ENCODE measurements at places on chromosomes 16 and 17.

GRCh38 chr17:80800481-80801391, 190.9 kb upstream of the CHMP6 start:
- DNase-seq, result no peak

- DNase-seq, result no peak
Measured at GRCh38 chr17:78765821-78766220, 16.3 kb downstream of the CYTH1 start.

DNA sequence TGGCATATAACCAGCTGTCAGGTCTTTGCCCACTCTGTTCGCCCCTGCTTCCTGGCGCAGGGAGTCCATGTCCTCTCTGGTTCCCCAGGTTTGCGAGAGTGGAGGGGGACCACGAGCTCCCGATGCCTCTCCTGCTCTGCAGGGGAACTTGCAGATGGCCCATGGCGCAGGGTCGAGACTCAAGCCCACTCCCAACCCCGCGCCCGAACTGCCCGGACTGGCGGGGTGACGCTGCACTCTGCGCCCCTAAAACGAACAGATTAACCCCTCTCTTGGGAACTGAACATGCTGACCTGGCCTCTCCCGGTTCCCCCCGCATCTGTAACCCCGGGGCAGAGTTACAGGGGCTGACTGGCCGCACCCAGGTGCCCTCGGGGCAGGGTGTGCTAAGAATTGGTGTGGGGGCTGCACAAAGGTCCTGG, 681 bp upstream of the PLA2G15 start:
- no peak for DNase-seq

GRCh38 chr17:68080411-68081150, 45.0 kb downstream of the KPNA2 start:
- DNase-seq, result no peak

GRCh38 chr17:40536295-40537171, 28.7 kb downstream of the CCR7 start:
- DNase-seq, result no peak

DNA sequence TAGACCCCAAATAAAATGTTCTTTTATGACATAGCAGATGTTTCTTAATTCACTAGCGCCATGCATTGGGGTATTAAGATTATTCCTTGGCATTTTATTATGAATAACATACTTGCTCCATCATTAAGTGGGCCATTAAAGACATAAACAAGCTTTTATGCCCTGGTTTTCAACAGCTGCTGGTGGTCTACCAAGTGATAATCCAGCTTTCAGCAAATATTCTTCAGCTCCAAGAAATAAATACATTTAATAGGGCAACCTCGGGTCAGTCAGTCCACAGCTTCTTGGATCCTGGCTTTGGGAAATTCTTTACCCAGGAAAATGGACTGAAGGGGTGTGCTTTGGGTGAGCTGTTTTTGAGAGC, 217.3 kb upstream of the IRX3 start:
- DNase-seq, result no peak

GRCh38 chr16:89190150-89190958, 10.0 kb downstream of the SLC22A31 start:
- no peak for DNase-seq

DNA sequence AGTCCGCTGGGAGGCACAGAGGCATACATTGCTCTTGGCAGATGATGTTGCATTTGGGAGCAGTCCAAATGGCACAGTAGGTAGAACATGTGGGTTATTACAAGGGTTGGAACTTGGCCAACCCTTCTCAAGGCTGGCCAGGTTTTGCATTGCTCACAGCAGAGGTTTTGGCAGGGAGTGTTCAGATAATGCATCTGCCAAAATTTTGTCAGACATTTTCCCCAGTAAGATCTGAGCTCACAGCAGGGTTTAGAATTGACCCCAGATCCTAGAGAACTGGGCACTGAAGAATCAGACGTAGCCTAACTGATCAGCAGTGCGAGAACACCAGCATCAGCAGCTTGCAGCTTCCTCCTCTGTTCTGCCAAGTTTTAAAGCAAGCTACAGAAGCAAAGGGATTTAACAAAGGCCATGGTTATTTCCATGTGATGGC, 468.8 kb upstream of the KIF2B start:
- DNase-seq, result no peak

DNA sequence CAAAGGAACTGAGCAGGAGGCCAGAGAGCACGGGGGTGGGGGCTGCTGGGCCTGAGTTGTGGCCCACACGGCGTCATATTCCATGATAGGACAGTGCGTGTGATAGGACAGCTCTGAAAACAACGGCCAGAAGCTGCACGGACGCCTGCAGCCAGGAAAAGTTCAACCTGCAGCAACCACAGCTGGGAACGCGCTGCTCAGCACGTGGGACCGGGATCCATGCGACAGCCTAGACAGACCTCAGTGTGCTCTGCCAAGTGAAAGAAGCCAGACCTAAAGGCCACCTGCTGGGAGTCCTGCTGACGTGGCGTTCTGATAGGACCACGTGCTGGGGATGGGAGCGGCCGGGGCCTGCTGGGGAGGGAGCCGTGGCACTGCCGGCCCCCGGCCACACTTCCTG, 21.6 kb downstream of the CTU2 start:
- no peak for DNase-seq

- no peak for DNase-seq
Measured at GRCh38 chr17:17503566-17504130, 7.5 kb upstream of the RASD1 start.

- no peak for DNase-seq
Measured at GRCh38 chr17:49437696-49438435, 23.2 kb upstream of the PHB1 start.

DNA sequence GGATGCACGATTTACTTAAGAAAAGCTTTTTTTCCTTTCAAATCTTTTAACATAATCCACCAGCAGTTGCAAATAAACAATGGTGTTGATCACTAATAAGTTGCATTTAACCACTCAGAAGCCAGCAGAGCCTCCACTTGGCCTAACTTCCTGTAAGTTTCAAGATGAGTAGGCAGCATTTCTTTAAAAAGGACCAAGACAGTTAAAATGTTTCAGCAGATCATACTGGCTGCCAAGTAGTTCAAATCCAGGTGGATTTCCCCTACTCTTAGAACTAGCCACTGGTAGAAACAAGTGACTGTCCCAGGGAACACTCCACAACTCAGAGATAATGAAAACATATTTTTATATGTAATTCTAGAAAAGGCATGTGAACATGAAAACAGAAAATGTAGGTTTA, 17.0 kb upstream of the RFFL start:
- no peak for DNase-seq

DNA sequence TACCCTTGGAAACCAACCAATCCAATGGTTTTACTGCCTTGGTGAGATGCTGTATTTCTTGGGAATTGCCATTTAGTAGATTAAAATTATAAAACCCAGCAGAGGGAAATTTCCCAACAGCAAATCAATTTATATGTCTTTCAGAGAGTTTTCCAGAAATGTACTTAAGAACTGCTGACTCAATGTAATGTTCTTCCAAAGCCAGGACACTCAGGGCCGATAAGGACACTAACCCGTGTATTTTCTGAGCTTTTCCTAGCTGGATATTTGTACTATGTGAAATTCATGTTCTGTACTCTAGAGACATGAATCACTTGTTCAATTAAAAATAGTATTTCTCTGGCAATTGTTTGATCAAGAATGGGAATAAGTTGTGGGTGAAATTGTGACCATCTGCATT, 121.4 kb downstream of the KCNJ2 start:
- no peak for DNase-seq

DNA sequence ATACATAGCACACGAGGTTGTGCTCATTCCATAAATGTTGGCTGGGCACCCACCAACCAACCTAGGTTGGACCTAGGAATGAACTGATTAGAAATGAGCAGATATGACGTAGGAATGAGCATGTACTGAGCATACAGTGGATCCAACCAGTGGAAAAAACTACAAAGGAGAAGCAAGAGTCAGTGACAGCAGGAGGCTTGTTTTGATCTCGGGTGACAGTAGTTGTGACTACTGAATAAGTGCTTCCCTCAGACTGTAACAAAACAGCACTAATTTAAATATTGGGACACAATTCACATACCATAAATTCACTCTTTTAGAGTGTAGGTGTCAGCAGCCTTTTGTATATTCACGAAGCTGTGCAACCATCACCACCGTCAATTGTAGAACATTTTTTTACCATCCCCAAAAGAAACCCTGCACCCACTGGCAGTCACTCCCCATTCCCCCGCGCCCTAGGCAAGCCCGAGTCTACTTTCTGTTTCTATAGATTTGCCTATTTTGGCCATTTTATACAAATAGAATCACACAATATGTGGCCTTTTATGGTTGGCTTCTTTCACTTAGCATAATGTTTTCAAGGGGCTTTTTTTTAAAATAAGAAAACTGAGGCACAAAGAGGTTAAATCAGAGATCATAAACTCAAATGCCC, 7.0 kb downstream of the VAC14 start:
- DNase-seq, result no peak

GRCh38 chr16:1336619-1337018, 3.2 kb downstream of the BAIAP3 start:
- no peak for DNase-seq

DNA sequence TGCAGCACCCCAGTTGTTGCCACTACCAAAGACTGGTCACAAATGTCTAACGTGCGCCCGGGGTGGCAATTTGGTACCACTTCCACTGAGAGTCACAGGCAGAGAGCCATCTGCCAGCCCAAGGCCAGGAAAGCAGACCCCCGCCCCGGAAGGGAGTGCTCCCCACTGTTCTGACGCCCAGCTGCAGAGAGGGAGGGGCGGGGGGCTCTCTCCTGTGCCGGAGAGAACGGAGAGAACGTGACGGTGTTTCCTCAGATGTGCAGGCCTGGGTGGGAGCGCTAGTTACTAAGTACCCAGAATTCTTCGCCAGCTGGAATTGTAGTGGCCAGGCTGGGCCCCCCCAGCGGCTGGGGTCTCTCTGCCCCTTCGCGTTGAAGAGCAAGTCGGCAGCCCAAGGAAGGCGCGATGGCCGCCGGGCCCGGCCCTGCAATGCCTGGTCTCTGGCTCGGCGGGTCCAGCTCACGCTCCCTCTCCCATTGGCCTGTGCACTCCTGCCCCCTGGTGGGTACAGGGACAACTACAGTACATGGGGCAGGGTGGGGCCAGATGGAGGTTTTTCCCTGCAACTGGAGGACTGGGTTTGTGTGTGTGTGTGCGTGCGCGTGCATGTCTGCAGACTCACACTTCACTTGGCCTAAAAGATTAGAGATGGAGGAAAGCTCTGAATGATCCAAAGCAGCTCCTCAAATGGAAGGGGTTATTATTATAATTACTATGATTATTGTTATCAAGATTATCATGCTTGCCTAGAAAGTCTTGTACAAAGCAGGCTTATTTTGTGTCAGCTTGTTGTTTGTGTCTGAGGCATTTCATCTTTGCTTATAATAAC, 107.1 kb downstream of the AMFR start:
- peak; percentile 86 for DNase-seq

- DNase-seq, result peak; percentile 80
Measured at GRCh38 chr17:1627982-1628855, at the start of gene SLC43A2. TSS of gene SLC43A2 (minus strand) at chr17:1628834. CDS start at chr17:1627874, 960 bp downstream.

GRCh38 chr17:29359777-29360176, 30.4 kb upstream of the TAOK1 start:
- no peak for DNase-seq

DNA sequence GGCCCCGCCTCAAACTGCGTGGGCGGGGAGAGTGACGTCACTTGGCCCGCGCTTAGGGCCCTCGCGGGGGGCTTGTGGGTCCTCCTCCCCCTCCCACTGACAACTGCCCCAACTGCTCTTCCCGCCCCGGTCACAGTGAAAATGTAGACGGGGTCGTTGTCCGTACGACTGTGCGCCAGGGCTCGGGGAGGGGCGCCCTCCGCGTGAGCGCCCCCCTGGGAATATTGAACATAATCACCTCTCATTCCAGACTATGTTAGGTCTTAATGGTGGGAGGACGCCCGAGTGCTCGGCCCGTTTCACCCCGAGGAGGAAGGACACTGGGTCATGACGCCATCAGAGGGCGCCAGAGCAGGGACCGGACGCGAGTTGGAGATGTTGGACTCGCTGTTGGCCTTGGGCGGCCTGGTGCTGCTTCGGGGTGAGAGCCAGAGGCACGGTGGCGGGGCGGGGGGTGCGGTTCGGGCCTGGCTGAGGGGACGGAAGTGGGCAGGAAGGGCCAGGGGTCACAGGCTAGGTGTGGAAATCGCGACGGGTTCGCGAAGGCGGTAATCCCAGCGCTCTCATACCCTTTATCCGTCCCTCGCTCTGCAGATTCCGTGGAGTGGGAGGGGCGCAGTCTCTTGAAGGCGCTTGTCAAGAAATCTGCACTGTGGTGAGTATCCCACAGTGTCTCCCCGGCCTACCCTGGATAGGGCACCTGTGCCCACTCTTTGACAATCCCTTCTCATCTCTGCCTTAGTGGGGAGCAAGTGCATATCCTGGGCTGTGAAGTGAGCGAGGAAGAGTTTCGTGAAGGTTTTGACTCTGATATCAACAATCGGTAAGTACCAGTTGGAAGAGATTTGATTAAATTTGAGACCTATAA, at the start of gene ELP5:
TSS of gene ELP5 (plus strand) at position 40 of the 868 bp plus-strand sequence. CDS start at position 376, 336 bp downstream.
- DNase-seq, result peak; percentile 96

DNA sequence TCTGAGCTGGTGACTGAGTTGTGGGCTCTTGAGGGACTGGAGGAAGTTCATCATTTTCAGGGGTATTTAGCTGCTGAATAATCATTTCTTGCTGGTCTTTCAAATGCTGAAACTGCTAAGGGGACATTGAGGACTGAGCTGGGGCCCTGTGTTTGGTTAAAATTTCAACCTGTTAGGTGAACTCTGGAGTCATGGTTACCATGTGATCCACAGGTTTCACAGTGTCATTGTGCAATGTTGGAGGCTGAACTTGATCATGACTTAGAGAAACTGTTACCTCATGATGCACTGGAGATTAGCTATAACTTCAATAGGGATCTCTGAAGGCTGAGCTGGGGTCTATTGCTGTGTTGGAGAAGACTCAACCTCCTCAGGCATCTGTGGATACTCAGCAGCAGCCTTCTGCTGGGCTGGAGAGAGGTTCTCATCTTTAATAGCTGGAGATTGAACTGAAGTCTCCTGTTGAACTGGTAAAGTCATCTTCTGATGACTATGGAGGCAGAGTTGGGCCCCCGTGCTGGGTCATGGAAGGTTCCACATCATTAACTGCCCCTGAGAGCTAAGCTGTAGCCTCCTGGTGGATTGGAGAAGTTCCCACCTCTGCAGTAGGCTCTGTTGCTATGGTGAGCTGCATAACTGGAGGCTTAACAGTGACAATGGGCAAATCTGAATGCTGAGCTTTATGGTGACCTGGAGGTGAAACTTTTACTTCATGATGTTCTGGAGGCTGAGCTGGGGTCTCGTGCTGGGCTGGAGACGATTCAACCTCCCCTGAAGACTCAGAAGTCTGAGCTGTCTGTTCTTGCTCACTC, 15.2 kb downstream of the RDM1 start:
- DNase-seq, result peak; percentile 68

- no peak for DNase-seq
Measured at GRCh38 chr16:24430954-24431760, 108.2 kb upstream of the RBBP6 start.

GRCh38 chr17:76493505-76494167, 7.6 kb downstream of the RHBDF2 start:
- DNase-seq, result no peak

- DNase-seq, result no peak
Measured at GRCh38 chr17:33572615-33573014, 279.5 kb upstream of the ASIC2 start.

DNA sequence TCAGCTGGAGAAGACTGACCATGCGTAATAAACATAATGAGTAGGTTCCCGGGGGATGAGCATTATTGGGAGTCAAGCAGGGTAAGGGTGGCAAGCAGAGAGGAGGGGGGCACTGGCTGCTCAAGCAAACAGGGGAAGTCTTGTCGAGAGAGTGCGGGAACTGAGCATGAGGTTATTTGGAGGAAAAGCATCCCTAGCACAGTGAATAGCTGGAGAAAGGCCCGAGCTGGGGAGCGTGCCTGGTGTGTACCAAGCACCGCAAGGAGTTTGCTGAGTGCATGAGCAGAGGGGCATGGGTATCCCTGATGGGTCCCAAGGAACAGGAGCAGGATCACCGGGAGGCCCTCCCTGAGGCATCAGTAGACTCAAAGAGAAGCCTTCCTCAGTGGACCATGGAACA, 17.2 kb downstream of the CYTH1 start:
- peak; percentile 41 for DNase-seq

Measured in left lobe of liver (tissue), 2 donors.